Motor neuron (in vitro differentiated cells): ENCODE measurements at places on chromosomes 4 and X. TPM values are rescaled to one million over a fixed set of nuclear protein-coding genes. Genes with fewer than 3 reads are reported as not detected.

GRCh38 chr4:144302704-144303536 is 162.4 kb upstream of the GYPA start:
- peak; percentile 30 for ATAC-seq

DNA sequence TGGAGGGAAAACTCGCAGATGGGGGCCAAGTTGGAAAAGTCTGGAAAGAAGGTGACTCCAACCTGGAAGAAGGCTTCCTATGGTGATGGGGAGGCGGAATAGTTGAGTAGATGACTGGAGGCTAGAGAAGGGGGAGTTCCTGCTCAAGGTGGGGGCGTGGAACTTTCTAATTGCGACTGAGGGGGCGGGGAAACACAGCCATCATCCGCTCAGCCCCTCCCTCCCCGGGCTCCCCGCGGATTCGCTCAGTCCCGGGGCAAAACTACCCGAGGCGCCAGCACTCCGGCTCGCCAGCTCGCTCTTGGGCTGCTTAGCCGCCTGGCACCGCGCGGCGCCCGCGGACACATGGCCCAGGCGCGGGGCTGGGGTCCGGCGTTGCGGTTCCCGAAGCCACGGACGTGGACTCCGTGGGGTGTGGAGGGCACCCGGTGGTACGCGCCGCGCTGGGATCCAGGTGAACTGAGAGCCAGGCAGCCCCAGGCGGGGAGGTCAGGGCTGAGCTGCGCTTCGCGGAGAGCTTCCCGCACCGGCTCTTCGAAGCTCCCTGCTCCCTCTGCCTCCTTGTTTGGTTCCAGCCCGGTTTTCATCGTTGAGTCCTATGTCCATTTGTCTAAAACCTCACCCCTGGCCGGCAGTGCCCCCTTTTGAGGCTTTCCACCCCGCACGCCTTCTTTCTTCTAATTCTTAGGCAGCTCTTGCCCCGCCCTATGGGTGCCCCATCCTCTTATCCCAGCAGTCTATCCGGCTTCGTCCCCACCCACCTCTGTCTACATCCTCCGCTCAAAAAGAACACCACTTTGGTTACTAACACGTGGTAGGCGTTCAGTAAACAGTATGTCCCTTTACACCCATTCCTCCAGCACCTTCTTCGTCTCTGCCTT is 38.9 kb downstream of the STARD8 start:
- ATAC-seq, result peak; percentile 49

- ATAC-seq, result no peak
These were observed 184.9 kb downstream of the KIT start for GRCh38 chr4:54842656-54843055.

The USP17L12 gene
- total RNA-seq, result not detected in 2 replicates

The GSPT2 gene
- total RNA-seq, result 23.9 and 24.5 TPM in 2 replicates

- ATAC-seq, result peak; percentile 69
These were observed 868 bp downstream of the PLS3 start for GRCh38 chrX:115561605-115562479.
